ENCODE measurements at places on chromosomes 6 and 20.

DNA sequence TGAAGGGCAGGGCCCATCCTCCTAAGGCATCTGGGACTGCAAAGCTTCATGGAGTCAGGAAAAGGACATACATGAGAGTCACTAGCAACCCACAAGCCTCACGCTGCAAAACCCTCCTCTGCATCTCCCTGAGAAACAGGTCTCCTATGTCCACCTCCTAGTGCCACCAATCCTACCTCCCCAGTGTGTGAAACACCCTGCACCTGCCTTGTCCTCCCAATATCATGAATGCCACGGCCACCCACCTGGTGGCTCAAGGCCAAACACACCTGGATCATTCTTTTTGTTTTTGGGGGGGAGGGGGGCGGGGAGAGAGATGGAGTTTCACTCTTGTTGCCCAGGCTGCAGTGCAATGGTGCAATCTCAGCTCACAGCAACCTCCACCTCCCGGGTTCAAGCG, 90.5 kb downstream of the ZMYND8 start:
- no peak for DNase-seq

DNA sequence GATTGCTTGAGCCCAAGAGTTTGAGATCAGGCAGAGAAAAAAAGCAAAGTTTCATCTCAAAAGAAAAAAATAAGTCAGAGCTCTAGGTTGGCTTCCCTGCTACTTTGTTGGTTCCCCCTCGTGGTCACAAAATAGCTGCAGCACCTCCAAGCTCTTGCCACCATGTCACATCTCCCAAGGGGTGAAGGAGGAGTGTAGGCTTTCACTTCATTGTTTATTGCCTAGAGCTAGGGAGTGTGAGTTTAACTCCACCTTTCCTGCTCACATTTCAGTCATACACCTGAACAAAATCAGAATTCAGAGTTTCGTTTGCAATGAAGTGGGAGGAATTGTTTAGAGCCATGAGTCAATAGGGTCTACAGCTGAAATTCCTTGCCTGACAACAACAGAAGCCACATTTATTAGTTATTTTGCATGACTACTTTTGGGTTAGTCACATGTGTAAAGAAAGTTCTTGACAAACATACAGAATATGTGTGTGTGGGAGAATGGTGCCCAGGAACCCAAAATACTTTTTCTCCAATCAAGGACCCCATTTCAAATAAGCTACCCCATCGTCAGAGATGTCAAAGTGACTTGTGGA, 56.2 kb upstream of the UFL1 start:
- DNase-seq: no peak

- no peak for DNase-seq
Measured at GRCh38 chr6:18264923-18265377, 620 bp upstream of the DEK start.

- peak; percentile 97 for DNase-seq
Measured at GRCh38 chr6:129785756-129786135, 75.4 kb downstream of the TMEM244 start.

DNA sequence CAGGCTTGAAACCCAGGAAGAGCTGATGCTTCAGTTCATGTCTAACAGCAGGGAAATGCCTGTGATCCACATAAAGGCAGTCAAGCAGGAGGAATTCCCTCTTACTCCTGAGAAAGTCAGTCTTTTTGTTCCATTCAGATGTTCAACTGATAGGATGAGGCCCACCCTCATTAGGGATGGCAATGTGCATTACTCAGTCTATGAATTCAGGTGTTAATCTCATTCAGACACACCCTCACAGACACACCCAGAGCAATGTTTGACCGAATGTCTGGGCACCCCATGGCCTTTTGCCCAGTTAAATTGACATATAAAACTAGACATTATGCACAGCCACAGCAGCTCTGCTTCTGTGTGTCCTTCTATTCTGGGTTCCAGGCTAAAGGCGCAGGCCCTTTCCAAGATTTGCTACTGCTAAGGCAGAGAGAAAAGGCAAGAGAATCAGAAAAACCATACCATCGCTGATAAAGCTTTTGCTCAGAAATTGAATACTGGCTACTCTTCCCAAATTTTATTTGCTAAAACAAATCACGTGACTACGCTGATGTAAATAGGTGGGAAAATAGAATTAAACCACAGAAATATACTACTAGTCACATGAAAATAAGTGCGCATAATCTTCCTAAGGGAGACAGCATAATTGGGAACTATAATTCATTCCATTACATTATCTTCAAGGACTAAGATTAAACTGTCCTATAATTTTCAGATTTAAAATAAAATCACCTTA, 625.0 kb upstream of the MAN1A1 start:
- no peak for DNase-seq

DNA sequence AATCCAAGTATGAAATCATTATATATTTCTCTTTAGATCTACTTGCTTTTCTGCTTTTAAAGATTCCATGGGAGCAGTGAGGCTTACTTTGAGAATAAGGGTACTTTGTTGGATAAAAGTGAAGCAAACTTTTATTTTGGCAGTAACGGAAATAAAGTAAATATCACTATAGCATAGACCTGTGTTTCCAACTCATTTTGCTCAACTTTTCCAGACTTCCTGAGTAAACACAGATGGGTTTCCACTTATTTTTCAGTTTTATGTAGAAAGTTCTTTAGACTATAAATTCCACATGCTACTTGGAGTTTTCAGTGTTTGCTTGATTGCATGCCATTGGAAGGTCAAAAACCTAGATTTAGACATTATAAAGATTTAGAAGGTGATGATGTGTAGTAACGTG, 6.2 kb downstream of the STX16 start:
- no peak for DNase-seq

- no peak for DNase-seq
Measured at GRCh38 chr6:95882371-95882770, 133.4 kb upstream of the FUT9 start.

- DNase-seq: peak; percentile 72
Measured at GRCh38 chr6:38776515-38776914, 61.4 kb downstream of the DNAH8 start.

DNA sequence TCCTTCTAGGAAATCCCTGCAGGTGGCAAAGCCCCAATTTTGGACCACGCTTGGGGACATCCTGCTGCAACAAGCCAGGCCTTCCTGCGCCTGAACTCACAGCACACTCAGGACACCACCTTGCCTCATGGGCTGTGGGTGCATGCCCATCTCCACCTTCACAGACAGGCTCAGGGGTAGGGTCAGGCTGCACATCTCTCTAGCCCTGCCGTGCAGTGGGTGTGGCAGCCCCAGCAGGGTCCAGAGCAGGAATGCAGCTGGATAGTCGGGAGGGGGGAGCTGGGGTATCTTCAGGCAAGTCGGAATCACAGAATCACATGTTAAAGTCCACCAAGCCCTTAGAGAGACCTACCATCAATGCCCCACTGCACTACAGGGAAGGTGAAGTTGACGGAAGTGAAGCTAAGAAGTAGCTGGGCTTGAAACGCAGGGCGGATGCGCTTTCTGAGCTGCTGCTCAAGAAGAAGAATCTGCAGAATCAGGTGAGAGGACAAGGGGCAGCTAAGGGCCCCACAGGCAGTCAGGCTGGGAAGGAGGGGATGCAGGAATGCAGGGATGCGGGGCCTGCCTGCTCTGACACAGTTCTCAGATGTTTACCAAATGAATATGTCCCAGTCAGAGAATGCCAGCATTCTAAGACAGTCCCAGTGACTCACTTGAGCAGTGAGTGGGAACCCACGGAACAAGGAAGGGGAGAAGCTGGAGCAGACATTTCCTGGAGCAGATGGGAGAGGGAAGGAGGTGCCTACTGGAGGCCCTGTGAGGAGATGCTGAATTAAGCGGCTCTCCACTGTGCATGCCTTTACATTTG, 11.3 kb downstream of the SERPINB6 start:
- no peak for DNase-seq

DNA sequence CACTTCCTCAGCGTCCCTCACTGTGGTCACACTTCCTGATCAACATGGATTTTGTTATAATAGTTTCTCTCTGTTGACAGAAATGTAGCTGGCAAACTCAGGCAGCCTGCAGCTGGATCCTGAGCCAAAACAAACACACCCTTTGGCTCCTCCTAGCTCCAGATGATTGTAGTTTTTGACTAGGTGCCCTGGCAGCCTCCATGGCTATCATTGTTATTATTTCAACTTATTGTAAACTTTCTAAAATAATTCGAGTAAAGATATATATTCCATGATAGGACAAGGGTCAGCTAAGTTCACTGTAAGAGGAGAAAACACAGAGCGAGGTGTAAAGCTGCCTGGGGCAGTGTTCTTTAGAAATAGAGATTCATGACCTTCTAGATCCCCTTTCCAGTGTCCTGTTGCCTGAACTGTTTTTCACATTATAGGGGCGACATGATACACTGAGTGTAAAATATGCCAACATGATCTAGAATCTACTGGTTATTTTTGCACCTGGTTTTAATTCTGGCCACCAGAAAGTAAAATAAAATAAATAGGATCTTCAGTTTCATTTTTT, 98.2 kb upstream of the HDGFL1 start:
- no peak for DNase-seq

- no peak for DNase-seq
Measured at GRCh38 chr6:113978084-113978675, 7.2 kb upstream of the HDAC2 start.

DNA sequence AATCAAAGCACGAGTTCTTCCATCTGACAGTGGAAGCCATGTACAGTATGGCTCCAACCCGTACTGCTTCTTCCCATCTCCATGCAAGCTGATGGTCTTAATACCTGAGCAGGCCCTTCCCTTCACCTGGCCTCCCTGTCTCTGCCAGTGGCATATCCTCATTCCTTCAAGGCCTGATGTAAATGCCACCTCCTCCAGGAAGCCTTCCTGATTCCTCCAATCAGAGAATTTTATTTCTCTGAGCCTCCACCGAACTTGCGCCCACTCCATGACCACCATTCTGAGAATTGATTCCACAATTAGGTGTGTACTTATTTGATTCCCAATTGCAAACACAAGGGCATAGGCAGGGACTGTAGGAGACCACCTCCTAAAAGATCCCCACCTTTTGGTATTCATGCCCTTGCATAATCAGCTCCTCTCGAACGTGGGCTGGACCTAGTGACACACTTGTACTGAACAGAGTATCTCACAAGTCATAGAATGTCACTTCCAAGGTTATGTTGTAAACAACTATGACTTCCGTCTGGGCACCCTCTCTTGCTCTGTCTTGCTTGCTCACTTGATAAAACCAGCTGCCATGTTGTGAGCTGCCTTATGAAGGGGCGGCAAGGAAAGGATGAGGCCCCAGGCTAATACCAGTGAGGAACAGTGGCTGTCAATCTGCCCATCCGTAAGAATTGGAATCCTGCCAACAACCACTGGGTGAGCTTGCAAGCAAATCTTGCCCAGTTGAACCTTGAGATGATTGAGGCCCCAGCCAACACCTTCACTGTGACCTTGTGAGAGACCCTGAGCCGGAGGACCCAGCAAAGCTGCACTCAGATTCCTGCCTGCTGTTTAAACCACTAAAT, 38.8 kb downstream of the CPNE5 start:
- DNase-seq: no peak
